RWPE1 (cell line): ENCODE measurements at places on chromosomes 1 and 21.

DNA sequence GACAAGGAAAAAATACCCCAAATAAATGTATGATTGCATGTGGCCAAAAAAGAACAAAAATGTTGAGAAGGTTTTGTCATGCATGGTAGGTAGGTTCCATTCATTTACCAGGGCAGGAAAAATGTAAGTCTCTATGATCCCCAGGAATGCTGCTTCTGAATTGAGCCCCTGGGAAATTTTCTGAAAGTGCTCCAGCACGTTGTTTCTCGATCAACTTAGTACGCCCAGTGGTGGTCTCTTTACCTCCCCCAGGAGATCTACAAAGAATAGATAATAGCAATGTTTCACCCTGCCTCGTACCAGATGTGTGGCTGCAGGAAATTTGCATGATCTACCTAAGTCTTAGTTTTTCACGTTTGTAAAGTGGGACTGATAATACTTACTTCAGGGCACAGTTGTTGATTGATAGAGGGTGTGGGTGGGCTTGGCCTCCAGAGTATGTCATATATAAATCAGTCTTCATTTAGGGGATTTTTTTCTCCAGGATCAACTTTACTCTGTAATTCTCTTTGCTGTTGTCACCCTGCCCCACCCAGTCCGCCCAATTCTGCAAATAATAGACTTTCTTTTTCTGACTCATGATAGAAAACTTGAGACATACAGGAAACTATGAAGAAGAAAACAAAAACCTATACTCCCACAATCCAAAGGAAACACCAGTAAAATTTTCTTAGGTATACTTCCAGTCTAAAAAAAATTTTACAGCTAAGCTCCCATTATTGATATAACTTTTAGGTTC lies 462.0 kb upstream of the RUNX1 start:
- peak; percentile 57 for DNase-seq

DNA sequence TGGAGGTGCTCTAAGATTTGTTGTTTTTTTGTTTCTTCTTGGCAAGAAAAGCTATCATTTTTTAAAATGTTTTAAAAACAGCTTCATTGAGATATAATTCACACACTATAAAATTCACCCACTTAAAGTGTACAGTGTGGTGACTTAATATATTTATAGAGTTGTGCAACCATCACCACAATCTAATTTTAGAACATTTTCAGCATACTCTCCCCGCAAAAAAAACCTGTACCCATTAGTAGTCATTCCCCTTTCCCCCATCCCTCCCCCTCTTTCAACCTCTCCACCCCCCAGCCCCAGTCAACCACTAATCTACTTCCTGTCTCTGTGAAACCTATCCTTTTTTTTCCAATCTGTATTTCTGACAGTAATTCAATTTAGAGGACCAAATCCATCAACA lies 30.6 kb downstream of the ZC3H11B start:
- no peak for DNase-seq

DNA sequence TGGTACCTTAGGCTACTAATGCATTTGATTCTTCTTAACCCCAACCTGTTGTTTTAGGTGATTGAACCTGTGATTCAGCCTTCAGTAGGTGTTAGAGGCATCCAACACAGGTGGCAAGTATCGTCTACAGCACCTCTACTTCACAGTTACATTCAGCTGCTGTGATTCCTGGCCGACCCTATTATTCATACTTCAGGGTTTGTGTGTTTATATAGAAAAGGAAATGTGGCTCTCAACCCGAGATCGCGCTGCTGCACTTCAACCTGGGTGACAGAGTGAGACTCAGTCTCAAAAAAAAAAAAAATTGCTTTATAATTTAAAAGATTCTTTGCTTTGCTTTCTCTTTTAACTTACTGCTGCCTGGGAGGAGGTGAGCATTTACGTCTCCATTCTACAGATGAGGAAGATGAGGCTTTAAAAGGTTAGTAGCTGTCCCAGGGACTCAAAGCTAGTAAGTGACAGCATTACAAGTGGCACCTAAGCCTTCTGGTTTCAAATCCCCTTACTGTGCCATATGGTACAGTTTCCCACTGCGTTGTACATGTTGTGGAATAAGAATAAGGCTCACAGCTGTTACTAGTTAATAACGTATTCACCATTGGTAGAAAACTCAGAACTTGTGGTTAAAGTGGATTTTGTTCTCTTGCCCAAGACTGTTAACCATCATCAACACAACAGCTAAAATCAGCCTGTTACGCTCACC lies 9.9 kb upstream of the GPR25 start:
- no peak for DNase-seq

- DNase-seq: no peak
These were observed 38.0 kb downstream of the SLC1A7 start for GRCh38 chr1:53104289-53104913.

GRCh38 chr1:143720087-143721023 lies 251.4 kb downstream of the FAM72C start:
- DNase-seq: peak; percentile 9

- DNase-seq: no peak
These were observed 273.7 kb downstream of the SRGAP2C start for GRCh38 chr1:121458291-121459048.

DNA sequence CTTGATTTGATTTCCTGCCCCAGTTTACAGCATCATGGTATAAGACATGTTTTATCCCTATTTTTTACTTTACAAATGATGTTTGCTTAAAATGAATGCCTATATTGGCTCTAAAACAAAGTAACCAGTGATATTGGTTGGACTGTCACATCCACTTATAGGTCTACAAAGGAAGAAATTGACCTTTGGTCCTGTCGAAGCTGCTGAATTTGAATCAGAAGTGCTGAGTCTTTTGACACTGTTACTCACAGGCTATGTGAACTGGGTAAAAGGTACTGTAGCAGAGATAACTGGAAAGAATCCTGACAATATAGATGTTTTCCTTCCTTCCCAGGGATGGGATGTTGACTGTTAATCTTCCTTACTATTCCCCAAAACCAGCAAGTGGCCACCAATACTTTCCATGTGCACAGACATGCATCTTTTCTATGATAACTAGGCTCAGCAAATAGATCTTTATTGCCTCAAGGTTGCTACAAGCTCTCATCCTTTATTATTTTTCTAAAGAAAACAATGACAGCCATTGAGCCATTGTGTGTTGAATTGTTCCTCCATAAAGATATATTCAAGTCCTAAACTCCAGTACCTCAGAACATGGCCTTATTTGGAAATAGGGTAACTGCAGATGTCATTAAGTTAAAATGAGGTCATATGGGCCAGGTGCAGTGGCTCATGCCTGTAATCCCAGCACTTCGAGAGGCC lies 175.9 kb upstream of the NR5A2 start:
- no peak for DNase-seq
